ENCODE measurements at places on chromosomes 5 and 9.
A peak's percentile ranks its signal among the peaks of the same experiment; 100 is the strongest.

DNA sequence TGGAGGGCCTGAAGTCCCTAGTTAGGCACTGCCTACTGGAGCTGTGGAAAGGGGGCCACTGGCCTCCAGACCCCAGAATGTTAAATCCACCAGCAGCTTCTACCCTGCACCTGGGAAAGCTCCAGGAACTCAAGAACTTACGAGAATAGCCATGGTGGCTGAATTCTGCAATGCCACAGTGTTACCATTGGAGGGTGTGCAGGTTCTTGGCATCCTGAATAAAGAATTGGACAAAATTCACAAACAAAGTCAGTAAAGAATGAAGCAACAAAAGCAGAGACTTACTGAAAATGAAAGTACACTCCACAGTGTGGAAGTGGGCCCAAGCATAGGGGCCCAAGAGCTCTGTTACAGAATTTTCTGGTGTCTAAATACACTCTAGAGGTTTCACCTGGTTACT, 107.0 kb downstream of the PRDM9 start:
- no peak for DNase-seq

DNA sequence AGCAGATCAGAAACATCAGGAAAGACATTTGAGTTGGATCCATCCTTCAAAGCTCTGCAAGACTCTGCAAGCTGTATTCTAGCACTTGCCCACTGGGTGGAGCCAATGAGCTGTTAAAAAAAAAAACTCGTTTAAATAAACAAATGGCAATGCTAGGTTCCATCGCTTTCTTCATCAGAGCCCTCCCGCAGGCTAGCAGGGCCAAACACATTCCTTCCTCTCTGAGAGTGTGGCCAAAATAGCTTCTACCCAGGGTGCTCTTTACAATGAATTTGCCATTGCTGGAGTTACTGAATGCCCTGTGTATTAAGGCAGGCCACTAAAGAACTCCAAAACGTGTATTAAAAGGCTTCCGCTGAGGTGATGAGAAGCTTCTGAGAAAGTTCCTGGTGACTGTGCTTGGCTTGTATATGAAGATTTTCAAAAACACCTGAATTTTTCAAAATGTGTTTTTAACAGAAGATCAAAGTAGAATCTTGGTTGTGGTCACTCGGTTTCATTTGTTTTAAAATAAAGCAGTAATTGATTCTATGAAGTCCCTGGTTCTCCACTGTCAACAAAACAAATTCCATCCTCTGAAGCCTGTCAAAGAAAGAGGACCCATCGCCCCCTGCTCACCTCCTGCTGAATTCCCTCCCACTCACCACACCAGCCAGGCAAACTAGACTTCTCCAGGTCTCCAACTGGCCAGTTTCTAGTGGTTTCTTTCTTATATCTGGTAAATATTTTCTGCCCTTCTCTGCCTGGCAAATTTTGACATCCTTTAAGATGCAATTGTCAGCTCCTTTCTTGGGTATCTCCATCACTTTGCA, 36.5 kb upstream of the EQTN start:
- DNase-seq: peak; percentile 39

GRCh38 chr5:159031513-159031912, 68.2 kb downstream of the EBF1 start:
- DNase-seq: no peak

DNA sequence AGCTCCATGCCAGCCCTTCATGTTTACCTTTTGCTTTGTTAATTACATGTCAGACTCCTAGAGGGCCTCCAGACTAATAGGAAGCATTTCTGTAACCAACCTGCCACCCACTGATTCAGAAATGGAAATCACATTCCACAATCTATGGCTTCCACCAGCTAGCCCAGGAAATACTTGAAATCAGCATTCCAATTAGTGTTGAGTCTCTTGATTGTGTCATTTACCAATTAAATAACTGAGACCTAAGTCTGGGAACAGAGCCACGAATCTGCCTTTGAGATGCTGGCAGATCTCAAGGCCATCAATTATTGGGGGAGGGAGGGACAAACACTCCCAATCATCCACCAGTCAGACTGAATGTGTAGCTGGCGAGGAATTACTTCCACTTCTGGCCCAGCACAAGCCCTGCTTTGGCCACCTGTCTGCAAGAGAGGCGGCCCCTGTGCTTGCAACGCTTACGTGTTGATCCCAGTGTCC, 27.4 kb upstream of the SAP30L start:
- no peak for DNase-seq

GRCh38 chr5:112614986-112615385, 122.7 kb upstream of the APC start:
- no peak for DNase-seq

- DNase-seq: no peak
Measured at GRCh38 chr9:103992938-103993579, 101.0 kb upstream of the SMC2 start.

DNA sequence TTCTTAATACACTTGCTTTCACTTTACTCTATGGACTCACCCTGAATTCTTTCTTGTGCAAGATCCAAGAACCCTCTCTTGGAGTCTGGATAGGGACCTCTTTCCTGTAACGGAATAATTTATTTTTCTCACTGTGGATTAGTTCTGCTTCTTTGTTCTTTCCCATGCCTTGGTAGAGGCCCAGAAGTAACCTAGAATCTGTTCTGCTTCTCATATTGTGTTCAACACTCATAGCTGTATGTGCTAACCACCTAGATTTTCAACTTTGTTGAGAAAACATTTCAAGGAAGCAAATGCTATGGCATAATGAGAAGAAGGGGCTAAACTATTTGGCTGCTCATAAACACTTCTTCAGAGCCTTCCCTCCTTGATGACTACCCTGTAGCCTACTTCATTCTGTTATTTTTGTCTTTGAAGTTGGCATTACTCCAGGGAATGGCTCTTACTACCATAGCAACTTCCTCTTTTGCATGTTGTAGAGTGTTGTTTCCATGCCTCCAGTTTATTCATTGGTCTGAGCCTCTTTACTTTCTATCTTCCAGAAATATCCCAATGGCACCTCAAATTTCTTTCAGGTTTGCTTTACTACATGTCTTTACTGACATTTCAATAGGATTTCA, 74.3 kb downstream of the KIAA0825 start:
- DNase-seq: no peak

DNA sequence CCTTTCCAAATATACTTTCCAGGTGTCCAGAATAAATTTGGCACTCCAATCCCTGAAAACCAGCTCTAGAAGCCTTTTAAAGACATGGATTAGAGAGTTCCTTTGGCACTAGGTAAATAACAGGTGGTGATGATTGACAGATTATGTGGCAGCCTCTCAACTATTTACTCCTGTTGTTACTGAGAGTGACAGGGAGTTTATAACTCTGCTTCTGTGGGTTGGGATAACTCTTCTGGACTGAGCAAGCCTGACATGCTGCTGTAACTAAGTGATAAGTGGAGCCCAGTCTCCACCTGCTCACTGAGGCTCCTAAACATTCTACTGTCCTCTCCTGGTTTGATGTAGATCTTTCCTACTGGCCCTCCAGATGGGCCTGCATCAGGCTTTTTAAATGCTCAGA, 693.2 kb upstream of the FTMT start:
- no peak for DNase-seq

GRCh38 chr5:134648425-134649162, at the start of gene SEC24A:
Gene SEC24A (plus strand): TSS chr5:134648785. CDS start chr5:134649077, 292 bp downstream.
- DNase-seq: peak; percentile 90

DNA sequence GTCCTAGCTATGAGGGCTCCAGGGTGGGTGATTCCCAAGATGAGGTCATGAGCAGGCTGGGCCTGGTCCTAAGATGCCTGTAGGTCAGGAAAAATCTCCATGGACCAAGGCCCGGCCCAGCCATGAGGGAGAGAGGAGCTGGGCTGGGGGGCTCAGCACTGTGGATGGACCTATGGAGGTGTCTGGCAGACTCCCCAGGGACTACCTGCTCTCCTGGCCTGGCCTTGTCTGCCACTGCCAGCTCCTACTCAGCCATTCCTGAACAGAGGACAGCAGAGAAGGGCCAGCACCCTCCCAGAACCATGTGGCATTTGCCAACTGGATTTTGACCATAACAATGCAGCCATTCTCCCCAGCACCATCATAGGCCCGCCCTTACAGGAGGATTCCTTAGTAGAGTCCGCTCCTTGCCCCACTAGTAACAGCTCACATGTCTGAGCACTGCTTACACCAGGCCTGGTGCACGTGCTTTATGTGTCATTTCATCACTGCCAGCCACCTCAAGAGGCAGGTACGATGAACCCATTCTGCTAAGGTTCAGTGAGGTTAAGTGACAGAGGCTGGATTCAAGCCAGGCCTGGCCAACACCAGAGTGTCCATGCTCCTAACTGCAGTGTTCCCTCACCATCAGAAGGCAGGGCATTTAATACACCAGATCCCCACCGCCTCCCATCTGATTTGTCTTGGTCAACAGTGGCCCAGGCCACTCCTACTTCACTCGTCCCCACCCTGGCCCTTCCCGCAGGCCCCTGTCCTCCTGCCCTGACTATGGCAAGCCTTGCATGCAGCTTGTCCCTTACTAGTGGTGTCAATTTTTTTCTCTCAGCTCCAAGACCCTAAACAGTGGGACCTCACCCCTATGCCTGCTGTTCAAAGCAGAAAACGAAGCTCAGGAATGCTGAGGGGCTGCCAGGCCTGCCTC, 669 bp downstream of the IL13 start:
- DNase-seq: no peak

DNA sequence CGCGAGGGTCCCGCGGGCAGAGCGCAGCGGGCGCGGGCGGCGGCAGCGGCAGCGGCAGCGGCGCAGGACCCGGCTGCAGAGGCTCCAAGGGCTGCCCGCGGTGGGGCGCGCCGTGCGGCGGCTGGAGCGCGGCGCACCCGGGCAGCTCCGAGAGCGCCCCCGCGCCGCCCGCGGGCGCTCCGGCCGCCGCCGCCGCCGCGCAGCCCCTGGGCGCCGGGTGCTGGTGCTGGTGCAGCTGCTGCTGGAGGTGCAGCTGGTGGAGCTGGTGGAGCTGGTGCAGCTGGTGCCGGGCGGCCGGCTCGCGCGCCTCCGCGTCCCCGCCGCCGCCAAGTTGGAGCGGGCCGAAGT, 644 bp downstream of the IER5L start:
- DNase-seq: no peak

DNA sequence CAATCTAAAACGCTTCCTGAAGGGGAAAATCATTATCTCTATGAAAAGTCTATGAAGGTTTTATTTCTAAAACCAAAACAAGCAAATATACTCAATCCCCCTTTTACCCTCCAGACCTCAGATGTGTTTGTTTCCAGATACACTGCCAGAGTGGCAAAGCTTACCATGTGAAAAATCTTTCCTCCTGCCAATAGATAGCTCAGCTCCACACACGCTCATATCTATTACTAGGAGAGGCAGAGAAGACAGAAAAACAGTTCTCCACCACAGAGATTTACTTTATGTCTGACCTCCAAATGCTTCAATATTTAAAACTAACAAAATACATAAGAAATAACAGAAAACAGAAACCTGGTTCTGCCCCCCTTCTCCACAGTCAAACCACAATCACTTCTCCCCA, 7.0 kb downstream of the IRX2 start:
- DNase-seq: no peak

DNA sequence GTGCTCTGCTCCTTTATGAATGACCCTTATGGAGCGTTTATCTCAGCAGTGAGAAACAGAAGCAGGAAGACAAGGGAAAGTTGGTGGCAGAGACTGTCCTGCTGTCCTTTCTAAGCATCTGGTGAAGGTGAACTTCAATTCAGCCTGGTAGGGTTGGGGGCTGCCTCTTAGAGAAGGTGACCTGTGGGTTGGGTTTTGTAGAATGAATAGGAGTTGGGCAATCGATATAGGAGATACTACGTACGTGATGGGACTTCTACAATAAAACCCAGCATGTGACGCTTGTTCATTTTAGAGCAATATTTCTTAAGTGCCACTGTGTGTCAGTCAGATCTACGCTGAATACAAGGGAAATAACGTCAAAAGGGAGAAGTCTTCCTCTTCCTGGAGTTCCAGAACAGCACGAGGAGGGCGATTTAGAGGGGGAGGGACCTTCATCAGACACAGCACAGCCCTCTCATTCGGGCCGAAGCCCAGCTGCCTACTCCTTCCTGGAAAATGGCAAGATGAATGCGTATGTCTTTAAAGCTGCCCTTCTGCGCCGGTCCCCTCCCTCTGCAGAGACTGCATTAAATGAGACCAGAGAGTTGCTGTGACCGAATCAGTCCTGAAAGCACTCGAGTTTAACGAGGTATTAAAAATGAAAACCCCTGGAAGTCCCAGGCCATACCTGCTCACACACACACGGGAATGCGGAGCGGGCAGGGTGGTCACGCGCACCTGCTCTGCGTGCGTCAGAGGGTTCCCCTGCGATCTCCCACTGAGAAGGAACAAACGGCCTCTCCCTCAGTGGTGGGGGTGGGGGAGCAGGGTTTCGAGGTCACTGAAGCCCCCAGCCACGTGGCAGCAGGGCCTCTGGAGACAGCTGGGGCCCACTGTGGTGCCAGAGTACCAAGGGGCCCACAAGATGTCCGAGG, 85.3 kb upstream of the SARDH start:
- DNase-seq: no peak

DNA sequence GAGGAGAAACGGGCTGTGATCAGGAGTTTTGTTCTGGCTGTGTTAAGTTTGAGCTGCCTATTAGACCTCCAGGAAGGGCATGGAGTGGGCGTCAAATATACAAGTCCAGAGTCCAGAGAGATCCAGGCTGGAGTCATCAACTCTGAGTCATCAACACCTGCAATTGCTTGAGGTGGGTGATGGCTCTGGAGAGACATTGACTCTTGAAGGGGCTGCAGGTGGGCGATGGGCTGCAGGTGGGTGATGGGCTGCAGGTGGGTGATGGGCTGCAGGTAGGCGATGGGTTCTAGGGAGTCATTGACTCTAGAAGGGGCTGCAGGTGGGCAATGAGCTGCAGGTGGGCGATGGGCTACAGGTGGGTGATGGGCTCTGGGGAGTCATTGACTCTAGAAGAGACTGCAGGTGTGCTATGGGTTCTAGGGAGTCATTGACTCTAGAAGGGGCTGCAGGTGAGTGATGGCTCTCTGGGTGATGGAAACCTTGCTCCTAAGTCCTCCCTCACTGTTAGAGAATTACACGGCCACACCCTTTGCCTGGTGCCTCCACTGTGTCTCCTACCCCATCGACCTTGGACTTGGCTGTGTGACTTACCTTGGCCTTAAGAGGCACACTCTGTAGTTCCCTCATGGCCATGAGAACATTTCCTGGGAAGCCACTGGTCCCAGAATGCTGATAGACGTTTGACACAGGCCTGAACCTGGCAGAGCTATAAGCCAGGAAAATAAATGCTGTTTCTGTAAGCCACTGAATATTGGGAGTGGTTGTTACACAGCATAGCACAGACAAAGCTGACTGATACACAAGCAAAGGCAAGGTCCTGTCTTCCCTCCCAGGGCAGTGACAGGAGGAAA, 10.4 kb upstream of the FIBCD1 start:
- no peak for DNase-seq

DNA sequence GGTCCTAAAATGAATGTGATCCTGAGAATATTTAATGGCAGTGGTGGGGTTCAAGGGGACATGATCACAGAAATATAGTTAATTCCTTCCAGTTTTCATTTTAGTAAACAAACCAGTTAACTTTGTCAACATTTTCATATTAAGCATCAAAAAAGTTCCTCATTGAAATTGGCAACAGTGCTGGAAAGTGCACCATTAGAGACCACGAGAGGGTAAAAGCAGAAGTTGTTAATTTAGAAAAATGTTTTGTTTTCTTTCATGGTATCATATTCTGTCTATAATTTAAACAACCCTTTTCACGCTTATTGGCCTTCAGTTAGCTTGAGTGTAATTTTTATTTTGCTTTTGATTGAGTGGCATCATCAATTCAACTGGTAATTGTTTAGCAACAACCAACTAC, 11.9 kb downstream of the GIN1 start:
- no peak for DNase-seq
